Thymus (tissue), 14 donors: ENCODE measurements at places on chromosomes 7 and 10. TPM values are rescaled to one million over a fixed set of nuclear protein-coding genes. Genes with fewer than 3 reads are reported as not detected.

The HTR5A gene
- 2.6 TPM for polyA plus RNA-seq

DNA sequence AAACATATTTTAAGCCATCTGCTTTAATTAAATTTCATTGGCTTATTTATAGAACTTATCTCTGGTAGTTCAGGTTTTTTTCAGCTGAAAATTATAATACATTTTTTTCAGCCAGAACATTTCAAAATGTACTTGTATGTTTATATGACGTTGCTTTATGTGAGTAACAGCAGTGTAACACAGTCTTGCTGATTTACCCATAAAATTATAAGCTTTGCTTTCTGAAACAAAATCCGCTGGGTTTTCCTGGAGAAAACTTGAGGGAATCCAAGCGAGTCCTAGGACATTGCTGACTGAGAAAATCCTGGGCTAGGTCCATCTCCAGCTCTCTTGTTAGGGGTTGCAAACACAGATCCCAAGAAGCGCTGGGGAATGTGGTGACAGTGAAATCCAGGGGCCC lies 112.2 kb upstream of the GATA3 start:
- no peaks in the 10 kb centered on the region for H3K36me3 ChIP-seq
- no peaks in the 10 kb centered on the region for H3K4me1 ChIP-seq
- H3K27ac ChIP-seq: no peak overlapping the region
- H3K4me3 ChIP-seq: no peak overlapping the region

The C10orf105 gene
- polyA plus RNA-seq: 0.68 TPM

The PPP1R9A gene
- polyA plus RNA-seq: 1.4 TPM

DNA sequence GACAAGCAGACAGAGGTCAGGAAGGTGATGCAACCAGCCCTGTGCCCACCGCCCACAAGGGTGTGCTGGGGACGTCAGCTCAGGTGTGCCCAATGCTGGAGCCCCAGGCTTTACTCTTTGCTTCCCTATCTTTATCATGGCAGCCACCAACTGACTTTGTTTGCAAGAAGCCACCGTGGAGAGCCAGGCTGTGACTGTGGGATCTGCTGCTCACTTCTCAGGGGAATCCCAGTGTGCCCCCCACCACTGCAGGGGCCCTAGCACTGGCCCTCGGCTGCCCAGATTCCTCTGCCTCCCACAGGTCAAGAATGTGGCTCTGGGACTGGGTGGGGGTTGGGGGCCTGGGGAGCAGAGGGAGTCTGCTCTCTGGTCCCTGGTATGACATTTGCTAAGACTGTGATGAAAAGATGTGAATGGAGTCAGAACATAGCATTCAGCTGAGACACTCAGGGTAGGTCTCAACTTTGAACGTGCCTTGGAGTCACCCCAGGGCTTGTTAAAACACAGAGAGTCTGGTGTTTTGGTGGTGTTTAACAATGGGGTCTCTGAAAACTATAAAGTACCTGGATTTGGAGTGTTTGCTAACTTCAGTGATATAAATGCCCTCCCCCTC lies 47.3 kb downstream of the ARHGAP22 start:
- no peak overlapping the region for H3K4me3 ChIP-seq
- no peak overlapping the region for H3K27ac ChIP-seq
- DNase-seq: no peak
- no peaks in the 10 kb centered on the region for H3K27me3 ChIP-seq

The CLCN1 gene
- polyA plus RNA-seq: 0.57 TPM

The ZPBP gene
- 0.05 TPM for polyA plus RNA-seq

GRCh38 chr7:65974191-65974801 lies 7.7 kb downstream of the GUSB start:
- H3K27me3 ChIP-seq: no peaks in the 10 kb centered on the region
- no peaks in the 10 kb centered on the region for H3K4me1 ChIP-seq
- no peak for DNase-seq

The TLX1 gene
- polyA plus RNA-seq: 0.27 TPM

- no peak for DNase-seq
- H3K4me1 ChIP-seq: no peaks in the 10 kb centered on the region
- H3K27ac ChIP-seq: no peak overlapping the region
- no peaks in the 10 kb centered on the region for H3K27me3 ChIP-seq
- H3K36me3 ChIP-seq: no peaks in the 10 kb centered on the region
Observed at GRCh38 chr7:22765609-22766008, 38.6 kb downstream of the IL6 start.

- no peak for DNase-seq
- peaks cover 16% of the 10 kb centered on the region for H3K27me3 ChIP-seq
- H3K27ac ChIP-seq: no peak overlapping the region
- H3K36me3 ChIP-seq: no peaks in the 10 kb centered on the region
- H3K4me3 ChIP-seq: no peak overlapping the region
Observed at GRCh38 chr10:133044401-133044811, 43.3 kb upstream of the ADGRA1 start.

The CPN1 gene
- polyA plus RNA-seq: 0.02 TPM

DNA sequence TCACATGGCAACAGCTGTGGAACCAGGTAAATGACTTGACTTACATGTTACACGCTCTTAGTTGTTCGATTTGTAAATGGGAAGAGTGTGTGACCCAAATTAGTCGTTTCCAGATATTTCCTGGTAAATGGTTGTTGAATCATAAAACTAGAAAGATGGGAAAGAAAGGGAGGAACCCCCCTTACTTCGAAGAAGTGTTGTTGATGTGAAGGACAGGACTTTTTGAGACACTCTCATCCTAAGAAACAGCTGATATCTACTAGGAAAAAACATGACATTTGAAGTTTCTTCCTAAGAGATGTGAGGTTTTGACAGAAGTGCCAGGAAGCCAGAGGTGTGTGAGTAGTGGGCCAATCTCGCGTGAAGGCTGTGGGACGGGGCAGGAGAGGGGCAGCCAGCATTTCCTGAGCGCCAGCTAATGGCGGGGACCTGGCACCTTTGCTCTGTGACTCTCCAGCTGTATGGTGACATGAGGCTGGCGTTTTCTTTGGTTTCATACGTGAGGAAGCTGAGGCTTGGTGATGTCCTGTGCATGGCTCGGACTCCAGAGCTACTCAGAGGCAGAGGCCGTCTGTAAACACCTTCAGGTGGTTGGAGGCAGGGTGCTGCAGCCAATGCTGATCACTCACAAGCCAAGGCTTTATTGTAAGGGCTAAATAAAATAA lies 53.7 kb downstream of the IKZF1 start:
- DNase-seq: no peak
- peaks cover 96% of the 10 kb centered on the region for H3K36me3 ChIP-seq
- peaks cover 100% of the 10 kb centered on the region for H3K4me1 ChIP-seq
- peak overlapping the region; percentile 99 for H3K27ac ChIP-seq

The ZNF107 gene
- polyA plus RNA-seq: 8.9 TPM

DNA sequence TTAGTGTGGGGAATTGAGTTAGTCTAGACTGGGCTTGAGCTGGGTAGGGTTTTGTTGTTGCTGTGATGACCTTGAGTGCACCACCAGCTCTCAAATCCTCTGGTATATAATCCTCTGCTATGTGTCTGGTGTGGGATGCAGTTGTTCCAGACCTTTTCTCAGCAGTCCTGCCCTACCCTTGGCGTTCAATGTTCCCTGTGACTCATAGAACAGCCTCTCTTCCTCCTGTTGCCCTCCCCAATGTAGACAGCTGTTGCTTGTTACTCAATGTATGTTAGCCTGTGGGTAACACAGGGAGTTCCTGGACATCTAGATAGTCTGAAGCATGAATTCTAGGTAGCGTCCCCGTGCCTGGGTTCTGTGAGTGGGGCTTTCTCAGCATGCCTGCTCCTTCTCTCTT lies 19.8 kb downstream of the ACBD7 start:
- no peaks in the 10 kb centered on the region for H3K4me1 ChIP-seq
- no peak overlapping the region for H3K27ac ChIP-seq
- DNase-seq: no peak
- H3K36me3 ChIP-seq: no peaks in the 10 kb centered on the region

GRCh38 chr10:5814110-5815107 lies 1.2 kb upstream of the GDI2 start:
- DNase-seq: peak; percentile 46
- peak overlapping the region; percentile 67 for H3K4me3 ChIP-seq
- H3K36me3 ChIP-seq: no peaks in the 10 kb centered on the region
- H3K4me1 ChIP-seq: peaks cover 7% of the 10 kb centered on the region

The STX1A gene
- 5.4 TPM for polyA plus RNA-seq

The SLC13A1 gene
- 0.02 TPM for polyA plus RNA-seq

GRCh38 chr7:148882841-148883265 lies 1.2 kb downstream of the EZH2 start:
- H3K27ac ChIP-seq: peak overlapping the region; percentile 93
- H3K36me3 ChIP-seq: no peaks in the 10 kb centered on the region
- no peaks in the 10 kb centered on the region for H3K27me3 ChIP-seq
- H3K4me1 ChIP-seq: peaks cover 9% of the 10 kb centered on the region
- peak overlapping the region; percentile 74 for H3K4me3 ChIP-seq

The ANKMY2 gene
- 13.1 TPM for polyA plus RNA-seq

- H3K36me3 ChIP-seq: no peaks in the 10 kb centered on the region
- H3K27ac ChIP-seq: no peak overlapping the region
- H3K4me3 ChIP-seq: no peak overlapping the region
- no peaks in the 10 kb centered on the region for H3K27me3 ChIP-seq
- no peaks in the 10 kb centered on the region for H3K4me1 ChIP-seq
Observed at GRCh38 chr10:4810092-4810491, 15.9 kb upstream of the AKR1E2 start.

The STRIP2 gene
- polyA plus RNA-seq: 1.4 TPM

DNA sequence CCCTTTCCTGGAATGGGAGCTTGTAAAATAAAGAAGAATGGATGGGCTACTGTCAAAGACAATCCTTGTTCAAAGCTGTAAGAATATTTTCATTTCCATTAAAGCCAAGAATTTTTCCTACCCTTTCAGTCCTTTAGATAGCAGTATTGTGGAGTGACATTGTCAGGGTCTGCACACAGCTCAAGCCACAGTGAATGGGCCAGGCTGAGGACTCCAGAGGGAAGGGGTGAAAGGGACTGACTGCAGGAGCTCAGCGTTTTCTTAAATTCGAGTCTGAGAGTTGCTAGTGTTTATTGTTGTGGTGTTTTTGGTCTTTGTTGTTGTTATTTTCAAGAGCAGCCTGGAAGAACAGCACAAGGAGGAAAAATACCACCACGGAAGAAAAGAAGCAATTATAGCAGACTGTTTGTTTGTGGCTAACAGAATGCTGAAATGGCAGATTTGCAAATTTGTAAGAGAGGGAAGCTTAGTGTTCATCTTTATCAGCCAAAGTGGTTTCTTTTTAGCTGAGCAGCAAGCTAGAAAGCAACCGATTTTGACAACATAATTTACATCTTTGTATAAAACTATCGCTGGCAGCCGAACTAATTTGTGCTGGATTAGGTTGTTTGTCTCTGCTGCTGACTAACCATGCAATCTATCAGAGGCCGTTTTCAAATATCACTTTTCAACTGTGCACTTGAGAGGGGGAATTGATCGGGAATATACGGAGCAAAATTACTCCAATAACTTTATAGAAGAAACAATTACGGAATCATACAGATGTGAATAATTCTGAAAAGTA lies 192.1 kb downstream of the LRMDA start:
- DNase-seq: no peak
- no peak overlapping the region for H3K27ac ChIP-seq
- no peaks in the 10 kb centered on the region for H3K27me3 ChIP-seq
- H3K4me3 ChIP-seq: no peak overlapping the region
- H3K36me3 ChIP-seq: no peaks in the 10 kb centered on the region
- no peaks in the 10 kb centered on the region for H3K4me1 ChIP-seq

GRCh38 chr7:77727527-77727926 lies 31.3 kb downstream of the RSBN1L start:
- no peak overlapping the region for H3K4me3 ChIP-seq
- no peak for DNase-seq
- H3K36me3 ChIP-seq: no peaks in the 10 kb centered on the region
- H3K4me1 ChIP-seq: peaks cover 3% of the 10 kb centered on the region

The SPRN gene
- polyA plus RNA-seq: 0.46 TPM

- no peak overlapping the region for H3K27ac ChIP-seq
- H3K36me3 ChIP-seq: no peaks in the 10 kb centered on the region
- H3K4me1 ChIP-seq: no peaks in the 10 kb centered on the region
- no peak overlapping the region for H3K4me3 ChIP-seq
- H3K27me3 ChIP-seq: no peaks in the 10 kb centered on the region
- no peak for DNase-seq
Observed at GRCh38 chr7:66187905-66188304, 17.2 kb upstream of the TPST1 start.

The NUTM2E gene
- polyA plus RNA-seq: 2.5 TPM

DNA sequence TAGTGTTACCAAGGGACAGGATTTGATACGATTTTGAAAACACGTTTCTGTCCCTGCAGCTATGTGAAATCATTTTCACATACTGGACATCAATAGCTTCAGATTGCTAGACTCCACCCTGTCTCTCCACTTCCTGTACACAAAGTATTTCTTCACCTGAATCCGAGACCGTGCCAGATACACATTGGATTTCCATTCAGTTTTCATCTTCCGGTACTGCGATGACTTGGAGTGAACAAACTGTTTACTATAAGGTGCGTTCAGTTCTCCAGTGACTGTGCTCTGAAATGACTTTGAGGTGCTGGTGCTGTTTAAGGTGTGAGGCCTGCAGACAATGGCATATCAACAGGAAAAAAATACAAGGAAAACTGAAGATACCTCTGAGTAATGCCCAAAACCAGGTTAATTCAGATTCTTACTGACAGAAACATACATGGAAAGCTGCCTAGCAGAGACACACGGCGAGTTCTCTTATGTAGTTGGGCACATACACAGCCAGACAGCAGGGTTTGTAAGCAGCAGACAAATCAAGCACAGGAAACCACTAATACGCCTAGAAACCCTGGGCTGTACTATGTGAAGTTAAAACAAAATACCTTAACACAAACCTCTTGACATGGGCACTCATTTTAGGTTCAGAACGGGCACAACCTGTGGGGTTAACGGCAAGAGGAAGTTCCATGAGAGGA lies 119.2 kb downstream of the GALNT11 start:
- peak; percentile 38 for DNase-seq
- H3K36me3 ChIP-seq: peaks cover 54% of the 10 kb centered on the region
- no peak overlapping the region for H3K27ac ChIP-seq
- no peak overlapping the region for H3K4me3 ChIP-seq
- H3K27me3 ChIP-seq: no peaks in the 10 kb centered on the region
- H3K4me1 ChIP-seq: peaks cover 12% of the 10 kb centered on the region

DNA sequence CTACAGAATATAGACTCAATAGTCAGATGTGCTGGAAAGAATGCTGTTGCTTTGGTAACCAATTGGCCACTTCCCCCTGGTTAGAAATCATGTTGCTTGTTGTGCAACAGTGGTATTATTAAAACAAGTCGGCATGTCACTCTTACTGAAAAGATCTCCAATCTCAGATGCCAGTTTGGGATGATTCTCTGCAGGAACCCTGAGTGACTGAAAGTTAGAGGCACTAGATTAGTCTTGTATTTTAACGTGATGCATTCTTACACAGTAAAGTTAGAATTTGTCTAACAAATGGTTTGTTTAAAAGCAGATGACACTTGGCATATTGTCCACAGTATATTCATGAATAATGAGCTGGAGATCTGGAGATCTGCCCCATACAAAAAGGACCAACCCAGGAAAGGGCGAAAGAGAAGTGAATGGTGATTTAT lies 287.6 kb downstream of the TWIST1 start:
- no peak overlapping the region for H3K27ac ChIP-seq
- H3K4me3 ChIP-seq: no peak overlapping the region
- no peaks in the 10 kb centered on the region for H3K36me3 ChIP-seq
- H3K4me1 ChIP-seq: no peaks in the 10 kb centered on the region
- no peaks in the 10 kb centered on the region for H3K27me3 ChIP-seq

GRCh38 chr10:76945166-76945565 lies 692.4 kb downstream of the KCNMA1 start:
- no peak for DNase-seq
- H3K36me3 ChIP-seq: no peaks in the 10 kb centered on the region
- no peak overlapping the region for H3K4me3 ChIP-seq
- H3K4me1 ChIP-seq: no peaks in the 10 kb centered on the region
- H3K27me3 ChIP-seq: no peaks in the 10 kb centered on the region
